ENCODE measurements at places on chromosomes 3 and 15.

DNA sequence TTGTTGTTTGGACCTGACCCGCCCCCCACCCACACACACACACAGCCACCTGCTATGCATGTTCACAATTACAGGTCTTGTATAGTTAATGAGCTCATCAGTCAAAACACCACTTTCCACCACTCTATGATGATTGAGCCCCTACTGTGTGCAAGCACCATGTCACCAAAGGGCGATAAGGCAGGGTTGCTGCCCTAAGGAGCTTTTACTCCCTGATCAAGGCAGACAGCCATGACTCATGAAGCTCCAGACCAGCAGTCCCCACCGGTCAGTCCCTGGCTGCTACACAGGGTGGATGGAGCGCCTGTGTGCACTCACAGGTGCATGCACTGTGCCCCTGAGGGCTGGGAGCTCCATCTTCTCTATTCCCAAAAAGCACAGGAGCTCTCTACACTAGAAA, 270.6 kb downstream of the CLSTN2 start:
- DNase-seq = no peak

DNA sequence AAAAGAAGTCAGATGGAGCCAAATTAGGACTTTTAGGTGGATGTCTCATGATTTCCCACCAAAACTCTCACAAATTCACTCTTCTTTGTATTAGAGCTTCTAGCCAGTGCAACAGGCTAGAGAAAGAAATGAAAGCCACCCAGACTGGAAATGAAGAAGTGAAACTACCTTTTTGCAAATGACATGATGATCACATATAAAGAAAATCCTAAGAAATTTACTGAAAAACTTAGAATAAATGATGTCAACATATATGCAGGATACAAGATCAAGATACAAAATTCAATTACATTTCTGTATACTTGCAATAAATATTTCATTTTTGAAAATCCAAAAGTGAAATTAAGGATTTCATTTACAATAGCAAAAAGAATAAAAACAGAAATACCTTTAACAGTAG, 110.8 kb downstream of the LRIG1 start:
- no peak for DNase-seq

GRCh38 chr3:45055032-45055410, 28.9 kb downstream of the CLEC3B start:
- peak; percentile 77 for DNase-seq

GRCh38 chr3:143081844-143082778, 37.5 kb upstream of the CHST2 start:
- no peak for DNase-seq

DNA sequence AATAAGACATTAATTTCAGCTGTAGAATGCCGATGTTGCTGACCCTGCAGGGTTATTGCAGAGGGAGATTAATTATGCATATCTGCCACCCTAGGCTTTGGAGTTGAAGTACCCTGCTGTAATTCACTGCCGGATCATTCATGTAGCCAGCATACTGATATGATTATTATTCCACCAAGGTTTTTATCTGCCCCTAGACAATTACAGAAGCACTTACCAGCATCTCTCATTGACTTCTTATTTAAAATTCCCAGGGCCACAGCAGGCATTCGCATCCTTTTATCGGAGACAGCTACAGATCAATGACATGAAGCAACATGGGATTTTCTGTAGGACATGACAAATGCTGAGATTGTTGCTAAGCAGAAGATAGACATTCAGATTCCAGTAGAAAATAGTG, 31.3 kb downstream of the IL1RAP start:
- no peak for DNase-seq

DNA sequence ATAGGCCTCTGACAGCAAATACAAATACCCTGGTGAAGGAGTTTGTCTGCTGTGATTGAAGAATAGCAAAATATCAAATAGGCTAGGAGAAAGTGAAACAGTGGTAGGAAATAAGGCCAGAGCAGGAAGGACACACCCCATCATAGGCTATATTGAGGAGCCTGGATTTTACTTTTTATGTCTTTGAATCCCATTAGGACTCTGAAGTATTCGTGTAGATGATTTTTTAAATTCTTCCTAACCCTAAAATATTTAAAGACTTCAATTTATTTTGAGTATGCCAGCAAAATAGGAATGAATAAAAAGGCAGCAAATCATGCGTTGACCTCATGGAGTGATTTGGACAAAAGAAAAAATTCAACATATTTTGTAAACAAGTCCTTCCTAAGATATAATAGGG, 562.8 kb downstream of the NAALADL2 start:
- no peak for DNase-seq

- DNase-seq = no peak
Observed at GRCh38 chr3:9113040-9113439, 136.4 kb downstream of the SRGAP3 start.

DNA sequence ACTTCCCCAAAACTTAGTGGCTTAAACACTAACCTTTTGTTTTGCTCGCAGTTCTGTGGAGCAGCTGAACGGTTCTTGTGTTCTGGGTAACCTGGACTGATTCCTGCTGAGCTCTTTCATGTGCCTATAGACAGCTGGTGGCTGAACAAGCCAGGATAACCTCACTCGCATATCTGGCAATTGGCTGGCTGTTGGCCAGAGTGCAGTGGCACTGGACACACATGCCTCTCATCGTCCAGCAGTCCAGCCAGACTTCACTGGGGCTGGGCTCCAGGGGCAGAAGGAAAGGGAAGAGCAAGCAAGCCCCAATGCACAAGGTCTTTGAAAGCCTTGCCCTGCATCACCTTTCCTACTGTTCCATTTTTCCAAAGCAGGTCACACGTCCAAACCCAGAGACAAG, 53.6 kb upstream of the GATA2 start:
- DNase-seq = no peak

All from HT1080 (cell line).